Natural killer cell treated with Interleukin-12 subunit alpha and Interleukin-12 subunit beta and Interleukin-15 and Interleukin-18, amount 100 ng/mL, for 72 hours (primary cell): ENCODE measurements at places on chromosomes 5 and 9. TPM values are rescaled to one million over a fixed set of nuclear protein-coding genes. Genes with fewer than 3 reads are reported as not detected.

GRCh38 chr9:135281791-135282737, 194.6 kb downstream of the OLFM1 start:
- no peak for DNase-seq

Gene TRIM36
- 0.33 TPM for total RNA-seq

DNA sequence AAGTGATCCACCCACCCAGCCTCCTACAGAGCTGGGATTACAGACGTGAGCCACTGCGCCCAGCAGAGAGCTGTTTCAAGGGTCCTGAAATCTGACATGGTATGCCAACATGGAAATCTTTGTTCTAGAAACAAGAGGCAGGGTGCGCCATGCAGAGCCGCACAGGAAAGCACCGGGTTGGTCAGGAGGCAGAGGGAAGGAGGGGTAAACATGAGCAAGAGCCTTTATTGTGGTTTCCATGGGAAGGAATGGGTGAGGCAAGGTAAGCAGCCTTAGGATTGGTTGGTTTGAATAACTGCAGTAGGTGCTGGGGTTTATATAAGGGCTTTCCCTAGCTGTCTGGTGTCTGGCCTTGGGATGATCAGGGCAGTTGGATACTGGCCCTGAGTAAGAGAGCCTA, 5.5 kb upstream of the EXOSC2 start:
- DNase-seq, result no peak

- no peak for DNase-seq
These were observed 139.4 kb upstream of the TLR4 start for GRCh38 chr9:117564839-117565238.

- DNase-seq, result no peak
These were observed 402.0 kb downstream of the MLLT3 start for GRCh38 chr9:20220286-20220685.

DNA sequence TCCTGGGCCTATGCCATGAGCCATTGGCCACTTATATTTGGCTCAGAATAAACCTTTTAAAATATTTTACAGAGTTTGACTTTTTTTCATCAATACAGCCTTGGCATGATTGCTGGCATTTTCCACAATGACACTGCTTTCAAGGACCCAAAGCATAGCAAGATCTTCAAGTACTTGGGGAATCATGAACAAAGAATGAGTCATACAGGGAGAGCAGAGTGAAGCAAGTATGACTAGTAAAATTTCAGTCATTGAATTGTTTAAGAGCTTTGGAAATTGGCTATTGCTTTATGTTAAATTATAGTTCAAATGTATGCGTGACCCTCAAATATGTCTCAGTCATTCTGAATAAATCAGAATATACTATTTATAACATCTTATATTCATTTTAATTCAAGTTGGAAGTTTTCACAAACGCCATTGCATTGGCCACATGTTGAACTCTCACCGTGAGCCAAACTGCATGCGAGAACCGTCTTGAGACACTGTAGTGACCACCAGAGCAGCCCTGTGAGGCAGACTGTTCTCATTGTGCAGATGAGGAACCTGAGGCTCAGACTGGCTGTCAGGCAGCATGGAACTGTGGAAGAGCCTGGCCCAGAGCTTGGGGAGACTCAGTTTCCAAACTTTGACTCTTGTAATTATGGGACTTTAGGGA, 52.9 kb downstream of the GDNF start:
- DNase-seq, result no peak

DNA sequence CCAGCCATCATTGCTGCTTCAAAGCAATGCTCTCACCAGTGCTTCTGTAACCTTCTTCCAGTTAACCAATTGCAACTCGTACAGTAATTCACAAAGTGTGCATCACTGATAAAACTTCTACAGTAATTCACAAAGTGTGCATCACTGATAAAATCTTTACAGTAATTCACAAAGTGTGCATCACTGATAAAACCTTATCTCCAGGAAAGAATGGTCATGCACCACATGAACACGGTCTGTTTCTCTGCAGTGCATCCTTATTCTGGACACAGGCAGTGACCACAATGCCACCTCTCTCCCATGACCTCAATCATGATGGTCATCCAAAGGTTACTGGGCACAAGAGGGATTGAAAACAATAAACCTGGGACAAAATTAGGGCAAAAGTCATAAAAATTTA, 153.6 kb downstream of the TSSK1B start:
- no peak for DNase-seq

- no peak for DNase-seq
These were observed 185.4 kb downstream of the GABBR2 start for GRCh38 chr9:98523231-98523901.

Gene KLF9
- 4.0 TPM for total RNA-seq

- no peak for DNase-seq
These were observed 61.3 kb upstream of the MTAP start for GRCh38 chr9:21741151-21741550.

DNA sequence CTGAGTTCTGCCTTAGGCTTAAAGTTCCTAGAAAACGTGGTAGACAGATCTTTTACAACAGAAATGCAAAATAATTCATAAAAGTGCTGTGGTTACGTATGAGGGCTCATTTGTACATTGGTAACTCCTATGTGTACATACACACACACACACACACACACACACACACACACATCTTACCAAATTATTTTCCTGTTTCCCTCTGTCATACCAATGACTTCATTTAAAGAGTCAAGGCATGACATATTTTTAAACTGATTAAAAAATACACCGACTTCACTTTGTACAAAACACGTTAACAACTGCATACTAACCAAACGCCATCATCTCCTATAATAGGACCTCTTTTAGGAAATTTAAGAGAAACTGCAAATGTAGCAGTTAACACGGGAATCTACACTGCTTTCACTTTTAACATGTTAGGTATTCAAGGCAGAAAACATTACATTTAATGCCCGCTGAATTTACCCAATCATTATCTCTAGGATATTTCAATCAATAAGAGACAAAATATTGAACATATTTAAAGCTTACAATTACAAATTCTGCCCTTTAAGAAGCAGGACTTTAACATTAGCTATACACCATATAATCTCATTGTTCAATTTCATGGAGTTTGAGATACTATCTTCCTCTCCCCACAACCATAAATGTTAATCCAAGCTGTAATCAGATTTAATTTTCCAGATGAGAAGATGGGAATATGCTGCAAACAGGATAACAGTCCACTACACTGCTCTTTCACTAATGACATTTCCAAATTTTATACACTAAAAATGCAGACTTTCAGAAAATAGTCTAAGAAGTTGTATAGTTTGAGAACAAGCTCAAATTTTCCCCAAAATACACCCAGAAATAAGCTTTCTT, 133.1 kb downstream of the DENND1A start:
- DNase-seq, result no peak

Gene NIM1K
- 2.5 TPM for total RNA-seq

- no peak for DNase-seq
These were observed 86.3 kb upstream of the RPS23 start for GRCh38 chr5:82364497-82364896.

- DNase-seq, result no peak
These were observed 998 bp downstream of the SRP19 start for GRCh38 chr5:112862085-112862484.

DNA sequence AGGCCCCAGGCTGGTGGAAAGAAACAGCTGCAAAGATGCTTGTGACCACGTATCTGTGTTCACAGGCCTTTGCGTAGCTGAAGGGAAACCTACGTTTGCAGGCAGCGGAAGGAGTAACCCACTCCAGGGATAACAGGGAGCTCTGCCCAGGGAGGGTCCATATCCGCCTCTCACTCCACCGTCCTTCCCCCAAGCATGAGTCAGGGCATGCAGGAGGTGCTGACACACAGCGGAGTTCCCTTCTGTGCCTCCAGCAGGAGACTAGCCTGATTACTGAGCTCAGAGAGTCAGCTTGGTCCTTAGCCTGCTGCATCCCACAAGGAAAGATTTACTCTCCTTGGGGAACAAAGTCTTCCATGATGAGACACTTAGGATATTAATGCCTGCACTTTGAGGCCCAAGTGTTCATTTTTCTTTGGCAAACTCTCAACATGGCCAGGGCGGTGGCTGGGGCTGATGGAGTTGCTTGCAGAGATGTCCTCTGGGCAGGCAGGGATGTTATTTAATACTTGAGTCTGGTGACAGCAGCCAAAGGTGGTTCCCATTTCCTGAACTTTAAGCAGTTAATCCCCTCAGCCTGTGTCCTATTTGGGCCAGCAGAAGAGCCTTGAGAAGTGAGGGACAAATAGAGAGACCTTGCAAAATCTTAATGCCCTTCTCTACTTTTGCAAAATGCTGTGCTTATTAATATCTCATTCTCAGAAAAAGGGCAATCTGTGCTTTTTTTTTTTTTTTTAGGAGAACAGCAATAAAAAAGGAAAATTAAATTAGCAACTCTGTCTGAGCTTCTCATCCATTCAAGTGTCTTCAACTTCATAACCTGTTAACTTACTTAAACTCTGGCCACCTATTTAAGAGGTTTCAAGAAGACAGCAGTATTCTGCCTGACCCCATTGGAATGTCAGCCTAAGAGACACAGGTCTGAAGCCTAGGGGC, 222.1 kb downstream of the HSPA4 start:
- no peak for DNase-seq

- peak; percentile 51 for DNase-seq
These were observed 145.0 kb upstream of the COL5A1 start for GRCh38 chr9:134496413-134497282.

Gene TIMD4
- 13.5 TPM for total RNA-seq

Gene LOX
- not detected for total RNA-seq

Gene NEUROG1
- not detected for total RNA-seq

GRCh38 chr5:74389531-74390305, 250.8 kb downstream of the ENC1 start:
- no peak for DNase-seq

Gene IFNK
- not detected for total RNA-seq

Gene MAP1B
- 0.14 TPM for total RNA-seq

DNA sequence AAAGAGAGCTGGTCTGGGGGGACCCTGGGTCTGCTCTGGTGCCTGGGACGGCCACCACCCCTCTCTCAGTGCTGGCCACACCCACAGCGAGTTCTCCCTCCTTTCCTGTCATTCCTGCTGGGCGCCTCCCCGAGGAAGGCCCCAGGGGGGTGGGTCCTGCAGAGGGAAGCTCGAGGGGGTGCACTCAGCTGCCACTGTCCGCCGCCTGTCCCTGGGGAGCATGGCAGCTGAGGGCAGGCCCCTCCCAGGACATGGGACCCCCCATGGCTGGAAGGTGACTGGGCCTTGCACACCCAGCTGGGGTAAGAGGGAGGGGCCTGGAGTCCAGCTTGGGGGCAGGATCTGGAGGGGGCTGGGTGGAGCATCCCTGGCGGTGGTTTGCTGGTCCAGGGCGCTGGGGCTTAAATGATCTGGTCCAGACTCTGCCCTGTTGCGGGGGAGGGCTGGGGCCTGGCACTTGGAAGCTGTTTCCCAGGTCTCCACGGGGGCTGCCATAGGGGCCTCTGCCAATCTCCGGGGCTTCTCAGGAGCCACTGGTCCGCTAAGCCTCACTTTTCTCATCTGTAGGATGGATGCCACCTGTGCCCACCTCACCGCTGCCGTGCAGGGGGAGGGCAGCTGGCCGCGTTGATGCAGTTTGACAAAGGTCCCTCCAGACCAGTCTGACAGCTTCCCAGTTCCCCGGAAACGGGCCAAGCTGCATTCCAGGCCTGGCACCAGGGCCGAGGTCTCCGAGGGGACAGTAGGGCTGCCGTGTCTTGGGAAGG, 6.0 kb upstream of the SLC2A6 start:
- DNase-seq, result no peak

Gene PITX1
- total RNA-seq, result not detected

DNA sequence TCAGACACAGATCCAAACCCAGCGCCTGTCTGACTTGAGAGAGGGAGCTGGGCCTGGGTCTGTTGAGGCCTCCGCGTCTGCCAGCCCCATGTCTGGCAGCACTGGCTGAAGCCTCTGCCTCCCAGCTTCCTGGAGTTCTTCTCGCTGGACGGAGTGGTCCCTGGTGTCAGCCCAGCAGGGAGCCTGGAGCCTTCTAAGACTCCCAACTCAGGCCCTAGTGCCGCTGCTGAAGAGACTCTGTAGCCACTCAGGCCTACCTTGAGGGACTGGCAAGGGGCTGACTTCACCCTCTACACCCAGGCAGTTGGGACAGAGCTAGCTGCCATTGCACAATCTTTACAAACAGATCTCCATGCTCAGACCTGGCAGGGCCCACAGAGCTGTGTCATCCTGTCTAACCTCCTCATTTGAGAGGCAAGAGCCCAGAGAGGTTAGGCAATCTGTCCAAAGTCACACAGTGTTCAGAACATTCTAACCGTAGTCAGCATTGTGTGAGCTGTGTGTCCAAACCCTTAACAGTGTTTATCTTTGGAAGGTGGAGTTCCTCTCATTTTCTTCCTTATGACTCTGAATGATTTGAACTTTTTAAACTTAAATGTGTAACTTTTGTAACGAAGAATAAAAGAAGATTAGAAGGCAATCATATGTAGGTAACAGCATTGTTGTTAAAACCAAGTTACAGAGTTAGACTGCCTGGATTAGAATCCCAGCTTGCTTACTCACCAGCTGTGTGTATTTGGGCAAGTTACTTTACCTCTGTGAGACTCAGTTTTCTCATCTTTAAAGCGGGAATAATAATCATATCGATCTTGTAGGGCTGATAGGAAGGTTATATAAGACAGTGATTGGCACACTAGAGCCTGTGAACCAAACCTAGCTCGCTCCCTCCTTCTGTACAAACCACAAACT, 4.6 kb upstream of the DUSP1 start:
- DNase-seq, result peak; percentile 86

GRCh38 chr9:134858051-134858841, 22.4 kb upstream of the FCN2 start:
- DNase-seq, result no peak

DNA sequence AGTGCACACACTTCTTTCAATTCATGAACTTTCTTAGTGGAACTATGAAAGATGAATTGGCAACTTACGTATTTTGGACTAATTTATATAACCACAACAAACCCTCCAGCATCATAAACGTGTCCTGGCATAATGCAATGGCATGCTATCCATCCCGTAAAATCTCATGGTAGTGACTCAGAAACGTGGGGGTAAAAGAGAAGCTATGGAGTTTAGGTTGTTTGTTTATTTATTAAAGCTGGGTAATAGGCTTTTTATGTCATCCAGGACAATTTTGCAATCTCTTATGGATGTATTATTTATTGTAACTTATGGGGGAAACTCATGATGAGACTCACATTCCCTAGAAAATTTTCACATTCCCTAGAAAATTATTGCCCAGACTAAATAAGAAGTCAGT, 106.3 kb downstream of the GDA start:
- DNase-seq, result no peak

DNA sequence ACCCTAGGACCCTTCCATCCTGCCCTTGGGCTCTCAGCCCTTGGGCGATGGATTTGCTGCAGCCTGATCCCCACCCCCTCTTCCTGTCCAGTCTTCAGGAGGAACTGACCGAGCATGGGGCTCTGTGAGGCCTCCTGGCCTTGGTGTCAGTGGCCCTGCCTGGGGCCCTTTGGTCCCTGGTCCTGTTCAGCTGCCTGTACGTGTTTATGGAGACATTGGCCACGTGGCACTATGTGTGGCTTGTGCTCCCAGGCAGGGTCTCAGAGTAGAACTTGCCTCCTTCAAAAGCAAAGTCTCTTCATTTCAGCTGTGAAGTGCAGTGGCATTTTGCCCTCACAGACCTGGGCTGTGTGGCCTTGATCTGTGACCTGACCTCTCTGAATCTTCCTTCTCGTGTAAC, 11.1 kb downstream of the FCN2 start:
- DNase-seq, result no peak
